Fibroblast of skin of abdomen (primary cell): ENCODE measurements at places on chromosomes 7 and 10.
A peak's percentile ranks its signal among the peaks of the same experiment; 100 is the strongest.

DNA sequence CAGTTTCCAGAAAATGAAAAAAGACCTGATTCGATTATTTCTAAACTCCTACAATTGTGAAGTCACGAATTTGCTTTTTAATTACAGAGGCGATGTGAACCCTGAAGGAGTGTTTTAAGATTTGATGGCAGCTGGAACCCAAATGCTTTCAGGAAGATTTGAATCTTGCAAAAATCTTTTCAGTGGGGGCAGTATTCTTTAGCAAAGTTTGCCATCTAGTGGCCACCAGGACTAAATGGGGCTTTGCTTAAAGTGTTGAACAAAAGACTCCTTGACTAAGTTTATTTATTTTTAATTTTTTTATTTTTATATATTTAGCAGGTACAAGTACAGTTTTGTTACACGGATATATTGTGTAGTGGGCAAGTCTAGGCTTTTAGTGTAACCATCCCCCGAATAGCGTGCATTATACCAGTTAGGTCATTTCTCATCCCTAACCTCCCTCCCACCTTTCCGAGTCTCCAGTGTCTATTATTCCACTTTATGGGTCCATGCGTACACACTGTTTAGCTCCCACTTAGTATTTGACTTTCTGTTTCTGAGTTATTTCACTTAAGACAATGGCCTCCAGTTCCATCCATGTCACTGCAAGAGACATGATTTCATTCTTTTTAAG, 98.8 kb downstream of the CACNB2 start:
- peak; percentile 53 for DNase-seq

DNA sequence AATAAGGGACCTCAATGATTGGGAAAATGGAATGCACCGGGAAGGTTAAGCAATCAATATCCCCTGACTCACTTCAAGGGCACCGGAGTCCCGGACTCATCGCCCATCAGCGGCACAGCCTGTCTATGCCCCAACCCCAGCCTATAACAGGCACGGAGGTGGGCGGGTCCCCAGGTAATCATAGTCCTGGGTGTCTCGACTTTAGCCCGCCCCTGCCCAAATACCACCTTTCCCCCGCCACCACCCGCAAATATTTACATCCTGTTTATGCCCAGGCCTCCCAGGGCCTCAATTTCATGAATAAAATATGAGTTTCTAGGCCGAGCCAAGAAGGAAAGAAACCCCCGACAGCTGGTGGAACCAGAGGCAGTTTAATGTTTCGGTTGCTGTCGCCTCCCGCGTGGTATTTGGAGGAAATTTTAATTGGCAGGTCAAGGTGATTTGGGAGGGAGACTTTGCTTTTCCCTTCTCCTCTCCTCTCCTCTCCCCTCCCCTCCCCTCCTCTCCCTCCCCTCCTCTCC, 15.6 kb upstream of the RFC2 start:
- peak; percentile 80 for DNase-seq

DNA sequence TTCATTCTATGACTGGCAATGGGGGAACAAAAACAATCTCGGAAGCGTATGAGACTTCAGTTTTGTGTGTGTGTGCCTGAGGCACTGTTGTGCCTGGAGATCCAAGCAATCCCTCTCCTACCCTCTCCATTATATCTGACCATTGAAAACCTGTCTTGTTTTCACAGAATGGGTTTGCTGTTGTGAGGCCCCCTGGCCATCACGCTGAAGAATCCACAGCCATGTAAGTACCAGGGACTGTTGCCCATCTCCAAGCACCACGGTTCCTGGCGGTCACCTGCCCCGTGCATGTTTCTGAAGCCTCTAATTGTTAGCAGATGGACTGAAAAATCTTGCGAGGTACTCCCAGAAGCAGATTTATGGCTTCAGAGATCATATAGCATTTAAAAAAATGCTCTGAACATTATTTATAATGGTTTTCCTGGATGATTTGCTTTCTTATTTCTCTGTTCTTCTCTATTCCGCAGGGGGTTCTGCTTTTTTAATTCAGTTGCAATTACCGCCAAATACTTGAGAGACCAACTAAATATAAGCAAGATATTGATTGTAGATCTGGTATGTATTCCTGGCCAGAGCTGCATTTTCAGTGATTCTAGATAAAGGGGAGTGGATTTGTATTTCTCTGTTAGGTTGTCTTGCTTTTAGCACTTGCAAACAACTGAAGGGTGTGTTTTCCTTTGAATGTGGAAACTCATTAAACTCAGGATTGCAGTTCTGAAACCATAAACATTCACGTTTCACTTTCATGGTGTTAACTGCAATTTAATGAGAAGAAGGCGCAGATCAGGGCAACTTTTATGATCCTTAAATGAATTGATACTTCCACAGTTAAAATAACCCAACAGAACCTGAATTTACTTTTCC, 288.2 kb downstream of the TWIST1 start:
- peak; percentile 63 for DNase-seq

GRCh38 chr7:30559611-30560010, 35.1 kb upstream of the GARS1 start:
- no peak for DNase-seq

DNA sequence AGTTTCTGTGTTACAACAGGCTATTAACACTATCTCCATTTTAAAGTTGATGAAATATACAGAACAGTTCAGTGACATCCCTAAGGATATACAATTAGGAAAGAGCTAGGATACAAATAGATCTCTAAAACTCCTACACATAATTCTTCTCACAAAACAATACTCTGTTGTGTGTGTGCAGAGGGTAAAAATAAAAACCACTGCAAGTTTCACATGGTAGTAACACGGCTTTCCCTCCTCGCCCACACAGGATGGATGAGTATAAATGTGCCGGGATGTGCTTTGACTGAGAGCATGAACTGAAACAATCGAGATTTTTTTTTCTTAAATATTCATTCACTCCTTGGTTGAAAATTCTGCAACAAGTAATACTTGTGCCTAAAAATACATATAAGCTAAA, 131.5 kb upstream of the C1QL3 start:
- DNase-seq = no peak

DNA sequence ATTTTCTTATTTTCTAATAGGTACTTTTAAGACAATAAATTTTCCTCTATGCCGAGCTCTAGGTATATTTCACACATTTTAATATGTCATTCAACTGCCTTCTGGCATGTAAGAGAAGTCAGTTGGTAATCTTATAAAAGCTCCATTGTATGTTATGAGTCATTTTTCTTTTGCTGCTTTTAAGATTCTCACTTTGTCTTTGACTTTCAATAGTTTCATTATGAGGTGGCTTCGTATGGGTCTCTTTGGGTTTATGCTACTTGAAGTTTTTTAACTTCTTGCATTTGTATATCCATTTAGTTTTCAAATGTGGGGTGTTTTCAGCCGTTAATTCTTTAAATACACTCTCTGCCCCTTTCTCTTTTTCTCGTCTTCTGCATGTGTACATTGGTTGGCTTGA, 80.5 kb downstream of the ABCA13 start:
- no peak for DNase-seq

GRCh38 chr7:91434836-91435235, 170.6 kb downstream of the FZD1 start:
- peak; percentile 79 for DNase-seq

- DNase-seq = no peak
Measured at GRCh38 chr10:34682580-34682979, 132.5 kb downstream of the PARD3 start.

DNA sequence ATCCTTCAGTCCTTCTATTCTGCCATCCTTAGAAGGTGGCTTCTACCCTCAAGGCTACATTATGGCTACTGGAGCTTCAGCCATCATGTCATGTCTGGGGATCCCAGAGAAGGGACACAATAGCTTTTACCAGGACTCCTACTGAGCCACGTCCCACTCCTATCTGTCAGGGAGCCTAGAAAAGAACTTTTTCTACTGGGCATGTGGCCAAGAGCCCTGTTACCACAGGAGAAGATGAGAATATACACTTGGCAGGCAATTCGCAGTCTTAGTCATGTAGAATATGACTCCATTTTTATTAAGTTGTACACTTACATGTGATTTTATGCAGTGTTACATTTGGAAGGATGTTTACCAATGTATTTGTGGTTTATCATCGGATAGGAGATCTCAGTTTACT, 64.6 kb upstream of the KCNMA1 start:
- DNase-seq = peak; percentile 91

- no peak for DNase-seq
Measured at GRCh38 chr10:130807721-130808120, 503.8 kb downstream of the TCERG1L start.

DNA sequence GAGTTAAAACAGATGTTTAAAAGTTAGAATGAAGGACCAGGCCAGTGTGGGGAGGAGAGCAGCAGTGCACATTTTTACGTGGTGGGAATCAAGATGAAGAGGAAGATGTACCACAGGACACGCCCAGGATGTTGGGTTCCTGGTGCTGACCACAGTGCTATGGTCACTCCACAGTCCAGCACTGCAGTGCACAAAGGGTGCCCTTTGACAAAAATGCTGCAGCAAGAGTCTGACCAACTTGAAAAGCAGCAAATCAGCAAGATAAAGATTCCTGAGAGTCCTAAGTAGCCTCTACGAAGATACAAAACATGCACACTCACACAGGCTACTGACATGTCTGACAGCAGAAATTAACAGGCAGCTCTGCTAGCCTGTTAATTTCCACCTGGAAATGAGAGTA, 107.1 kb downstream of the PIP4K2A start:
- DNase-seq = no peak

- no peak for DNase-seq
Measured at GRCh38 chr7:70523989-70524351, 608.0 kb upstream of the GALNT17 start.

GRCh38 chr10:55137063-55137462, 336.0 kb upstream of the PCDH15 start:
- no peak for DNase-seq

DNA sequence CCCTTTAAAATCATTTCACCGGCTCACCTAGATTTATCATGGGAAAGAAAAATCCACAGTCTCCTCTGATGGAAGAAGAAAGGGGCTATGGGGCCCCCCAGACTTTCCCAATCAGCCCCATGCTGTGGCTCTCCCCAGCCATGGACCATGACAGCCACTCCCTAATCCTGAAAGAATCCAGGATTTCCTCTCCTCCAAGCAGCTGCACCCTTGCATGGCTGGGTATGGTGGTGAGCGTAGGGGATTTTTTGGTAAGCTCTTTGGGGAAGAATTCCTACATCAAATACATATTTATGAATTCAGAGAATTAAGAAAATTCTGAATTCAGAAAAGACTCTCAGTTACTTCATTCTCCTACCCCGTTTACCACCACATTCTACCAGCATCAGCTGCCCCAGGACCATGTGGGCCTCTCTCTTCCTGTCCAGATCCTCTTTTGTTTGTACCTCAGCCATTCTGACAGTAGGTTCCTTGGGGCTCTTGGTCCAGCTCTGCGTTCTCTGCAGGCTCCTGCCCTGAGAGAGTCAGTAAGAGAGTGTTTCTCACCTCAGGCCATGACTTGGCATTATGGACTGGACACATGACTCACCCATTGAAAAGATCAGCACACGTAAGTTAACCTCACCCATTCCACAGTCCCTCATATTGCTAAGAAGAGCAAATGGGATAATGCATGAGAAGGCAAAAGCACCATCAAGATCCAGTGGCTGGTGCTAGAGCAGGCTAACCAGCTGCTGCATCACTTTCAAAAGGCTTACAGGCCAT, 337.8 kb downstream of the ELMO1 start:
- no peak for DNase-seq

- peak; percentile 77 for DNase-seq
Measured at GRCh38 chr7:18829858-18830285, 287.6 kb downstream of the TWIST1 start.

GRCh38 chr10:729213-729612, 39.7 kb upstream of the DIP2C start:
- no peak for DNase-seq

- DNase-seq = no peak
Measured at GRCh38 chr7:92423710-92424131, 23.6 kb upstream of the GATAD1 start.

DNA sequence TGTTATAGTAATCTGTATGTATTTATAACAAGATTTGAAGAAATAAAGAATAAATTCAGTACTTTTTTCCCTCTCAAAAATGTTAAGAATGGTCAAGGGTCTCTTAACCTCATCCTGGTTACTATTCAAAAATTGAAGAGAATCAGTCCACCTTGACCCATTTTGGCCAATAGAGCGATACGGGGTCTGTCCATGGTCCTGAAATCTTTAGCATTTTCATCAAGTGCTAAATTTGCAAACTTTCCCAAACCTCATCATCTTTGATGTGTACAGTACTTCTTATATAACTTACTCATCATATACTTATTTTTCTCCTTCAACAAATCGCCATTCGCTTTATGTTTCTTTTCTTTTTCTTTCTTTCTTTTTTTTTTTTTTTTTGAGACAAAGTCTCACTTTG, 23.6 kb downstream of the TMEM178B start:
- DNase-seq = no peak
